ENCODE measurements at places on chromosomes 2 and 18. TPM values are rescaled to one million over a fixed set of nuclear protein-coding genes. Genes with fewer than 3 reads are reported as not detected.

DNA sequence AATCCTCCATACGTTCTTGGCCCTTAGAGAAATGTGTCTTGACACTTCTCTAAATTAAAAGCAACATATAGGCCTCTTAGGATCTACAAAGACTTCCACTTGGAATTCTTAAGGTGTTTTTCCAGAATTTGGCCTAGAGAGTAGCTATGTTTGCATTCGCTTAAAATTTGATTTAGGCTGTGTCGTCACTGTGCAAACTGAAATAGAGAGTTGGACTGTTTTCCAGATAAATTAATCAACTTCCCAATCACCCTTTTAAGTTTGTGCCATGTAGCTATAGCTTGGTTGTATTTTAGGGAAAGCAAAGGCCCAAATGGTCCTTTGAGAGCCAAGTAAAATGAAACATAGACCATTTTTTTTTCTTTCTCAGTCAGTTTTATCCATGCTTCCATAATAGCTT, 128.6 kb upstream of the RASGRP3 start:
- no peak for DNase-seq

GRCh38 chr18:68431111-68431921, 283.6 kb downstream of the TMX3 start:
- DNase-seq = no peak

- no peak for DNase-seq
These were observed 91.7 kb downstream of the SCN3A start for GRCh38 chr2:165112133-165112573.

DNA sequence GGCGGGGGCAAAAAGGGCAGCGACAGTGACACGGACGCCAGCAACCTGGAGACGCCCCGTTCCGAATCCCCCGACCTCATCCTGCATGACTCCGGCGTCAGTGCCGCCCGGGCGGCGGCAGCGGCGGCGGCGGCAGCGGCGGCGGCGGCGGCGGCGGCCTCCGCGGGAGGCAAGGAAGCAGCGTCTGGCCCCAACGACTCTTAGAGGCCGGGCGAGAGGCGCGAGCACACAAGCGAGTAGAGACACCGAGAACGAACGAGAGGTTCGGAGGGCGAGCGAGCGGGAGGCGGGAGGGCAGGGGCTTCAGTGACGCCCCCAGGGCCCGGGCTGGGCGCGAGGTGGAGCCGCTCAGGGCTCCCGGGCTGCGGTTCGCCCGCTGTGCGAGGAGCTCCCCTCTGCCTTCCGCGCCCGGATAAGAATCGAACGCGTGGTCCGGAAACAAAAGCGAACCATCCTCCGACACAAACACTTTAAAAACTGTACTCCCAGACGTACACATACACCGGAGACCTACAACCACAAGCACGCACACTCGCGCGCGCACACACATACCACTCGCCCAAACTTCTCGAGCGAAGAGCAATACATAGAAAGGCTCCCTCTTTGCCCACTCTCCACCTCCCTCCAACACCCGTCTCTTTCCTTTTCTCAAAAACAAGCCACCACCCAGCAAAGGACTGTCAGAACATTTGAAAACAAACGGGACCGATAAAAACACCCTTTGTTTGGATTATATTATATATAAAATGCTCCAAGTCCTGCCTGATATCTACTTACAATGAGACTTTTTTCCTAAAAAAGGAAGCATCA, 2.8 kb downstream of the SP9 start:
- DNase-seq = no peak

The RBM44 gene
- 0.55 TPM for total RNA-seq

The MOGAT1 gene
- total RNA-seq = 102 TPM
